ENCODE measurements at places on chromosomes 6 and 20.

DNA sequence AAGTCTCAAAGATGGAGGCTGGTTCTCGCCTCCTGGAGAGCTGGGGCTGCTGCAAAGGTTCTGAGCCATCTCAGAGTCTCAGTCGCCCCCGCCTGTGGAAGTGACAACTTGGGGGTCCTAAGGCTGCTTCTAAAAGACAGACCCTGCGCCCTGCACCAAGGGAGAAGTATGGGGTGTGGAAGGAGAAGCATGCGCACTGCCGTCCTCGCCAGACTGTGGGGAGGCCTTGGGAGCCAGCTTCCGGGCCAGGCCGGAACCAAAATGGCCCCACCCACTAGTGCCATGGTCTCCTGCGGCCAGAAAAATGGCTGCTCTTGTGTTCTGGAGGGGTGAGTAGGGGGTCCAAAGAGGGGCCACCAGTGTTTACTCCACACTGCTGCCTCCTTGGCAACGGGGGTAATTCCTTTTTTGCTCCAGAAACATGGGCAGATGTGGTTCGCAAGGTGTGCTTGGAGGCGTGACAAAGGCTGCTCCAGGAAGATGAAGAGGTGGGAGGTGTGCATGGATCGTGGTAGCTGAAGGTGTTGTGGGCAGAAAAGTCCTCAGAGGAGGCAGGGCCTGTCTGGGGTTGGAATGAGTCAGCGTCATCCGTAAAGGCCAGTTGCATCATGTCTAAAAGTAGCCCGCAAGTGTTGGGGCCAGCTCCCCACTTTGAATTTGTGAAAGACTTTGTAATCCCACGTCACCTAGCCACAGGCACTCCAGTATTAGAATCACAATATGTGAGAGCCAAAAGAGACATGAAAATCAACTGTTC lies 329.8 kb upstream of the SOX4 start:
- DNase-seq: no peak

- DNase-seq: no peak
Observed at GRCh38 chr20:10448270-10449156, 13.4 kb downstream of the SLX4IP start.

- DNase-seq: no peak
Observed at GRCh38 chr6:39417440-39417839, 94.9 kb upstream of the KCNK16 start.

- DNase-seq: no peak
Observed at GRCh38 chr6:21185861-21186478, 407.6 kb upstream of the SOX4 start.

DNA sequence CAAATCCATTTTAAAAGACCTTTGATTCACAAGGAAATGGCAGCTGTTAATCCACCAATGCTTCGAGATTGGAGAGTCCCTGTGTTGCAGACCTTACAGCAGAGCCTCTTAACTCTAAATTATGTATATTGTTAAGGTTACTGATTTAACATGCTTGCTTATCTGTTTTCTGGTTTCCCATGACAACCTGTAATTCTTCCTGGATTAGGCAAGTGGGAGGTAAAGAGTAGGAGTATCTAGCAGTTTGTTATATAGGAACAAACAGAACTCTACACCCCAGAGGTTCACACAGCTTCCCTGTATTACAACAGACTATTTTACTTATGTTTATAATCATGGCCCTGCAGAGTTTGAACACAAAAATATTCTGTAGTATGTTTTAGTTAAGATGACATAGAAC lies 39.5 kb downstream of the NKX2-4 start:
- DNase-seq: no peak
